ENCODE measurements at places on chromosomes 12 and 14. TPM values are rescaled to one million over a fixed set of nuclear protein-coding genes. Genes with fewer than 3 reads are reported as not detected.

GRCh38 chr12:132336451-132337413 lies 7.3 kb upstream of the GALNT9 start:
- no peak for DNase-seq
- no peaks in the 10 kb centered on the region for H3K36me3 ChIP-seq
- H3K27me3 ChIP-seq = no peaks in the 10 kb centered on the region
- no peak overlapping the region for H3K4me3 ChIP-seq
- H3K4me1 ChIP-seq = no peaks in the 10 kb centered on the region

GRCh38 chr12:24201258-24201970 lies 251.9 kb upstream of the SOX5 start:
- no peaks in the 10 kb centered on the region for H3K4me1 ChIP-seq
- H3K4me3 ChIP-seq = no peak overlapping the region
- H3K36me3 ChIP-seq = no peaks in the 10 kb centered on the region
- H3K27me3 ChIP-seq = no peaks in the 10 kb centered on the region
- H3K27ac ChIP-seq = no peak overlapping the region
- DNase-seq = no peak

DNA sequence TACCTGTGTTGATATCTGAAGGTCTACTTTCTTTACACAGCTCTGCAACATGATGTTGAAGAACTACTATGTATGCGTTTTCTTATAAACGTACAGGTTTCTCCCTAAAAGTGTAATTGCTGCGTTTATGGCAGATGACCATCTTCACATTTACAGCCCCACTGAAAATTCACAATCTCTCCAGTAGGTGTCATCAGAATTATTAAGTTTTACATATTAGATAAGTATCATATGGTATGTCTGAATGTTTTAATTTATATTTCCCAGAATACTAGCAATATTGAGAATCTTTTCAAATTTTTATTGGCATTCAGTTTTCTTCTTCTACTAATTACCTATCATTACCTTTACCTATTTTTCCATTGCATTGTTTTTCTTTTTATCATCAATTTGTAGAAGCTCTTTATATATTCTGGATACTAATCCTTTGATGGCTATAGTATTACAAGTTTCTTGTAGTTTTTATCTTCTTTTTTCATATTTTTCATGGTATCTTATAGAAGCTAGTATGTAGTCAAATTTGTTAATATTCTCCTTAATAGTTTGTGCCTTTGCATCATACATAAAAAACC lies 123.5 kb downstream of the CAPZA3 start:
- H3K36me3 ChIP-seq = no peaks in the 10 kb centered on the region
- no peak overlapping the region for H3K4me3 ChIP-seq
- H3K27me3 ChIP-seq = no peaks in the 10 kb centered on the region
- H3K4me1 ChIP-seq = no peaks in the 10 kb centered on the region

- H3K27me3 ChIP-seq = no peaks in the 10 kb centered on the region
- H3K4me3 ChIP-seq = no peak overlapping the region
- no peak overlapping the region for H3K27ac ChIP-seq
- H3K36me3 ChIP-seq = no peaks in the 10 kb centered on the region
- DNase-seq = no peak
Measured at GRCh38 chr14:68460541-68460940, 332.3 kb downstream of the ZFP36L1 start.

DNA sequence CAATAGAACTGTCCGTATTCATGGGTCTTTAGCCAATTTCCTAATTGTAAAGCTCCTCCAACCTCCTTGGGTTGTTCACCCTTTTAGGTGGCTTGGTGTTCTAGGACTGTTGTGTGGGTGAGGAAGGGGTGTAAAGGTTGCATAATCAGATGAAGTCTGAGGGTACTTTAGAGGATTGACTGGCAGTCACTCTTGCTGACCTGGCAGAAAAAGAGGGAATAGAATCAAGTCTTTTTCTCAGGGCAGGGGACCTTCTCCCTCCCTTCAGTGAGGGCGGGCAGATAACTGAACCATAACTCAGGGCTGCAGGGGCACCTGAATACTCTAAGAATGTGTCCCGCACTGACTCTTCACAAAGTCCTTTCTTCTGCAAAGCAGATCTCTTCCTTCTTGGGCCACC lies 436.2 kb downstream of the CCDC91 start:
- no peak for DNase-seq
- H3K27ac ChIP-seq = no peak overlapping the region

DNA sequence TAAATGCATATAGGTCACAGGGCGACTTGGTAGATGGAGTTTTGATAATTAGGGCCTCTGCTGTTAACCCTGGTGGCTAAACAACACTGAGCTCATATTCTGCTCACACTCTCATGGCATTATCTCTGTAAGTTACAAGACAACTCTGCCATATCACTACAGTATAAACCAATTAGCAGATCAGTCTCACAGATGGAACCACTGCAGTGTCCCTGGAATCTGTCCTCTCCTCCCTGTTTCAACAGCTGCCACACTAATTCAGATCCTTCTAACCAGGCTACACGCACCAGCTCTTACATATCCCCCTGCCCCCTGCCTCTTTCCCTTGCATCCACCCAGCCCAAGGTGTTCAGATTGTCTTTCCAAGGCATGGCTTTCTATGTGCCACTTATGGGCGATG lies 161.0 kb upstream of the RMST start:
- H3K27ac ChIP-seq = no peak overlapping the region
- no peaks in the 10 kb centered on the region for H3K36me3 ChIP-seq
- H3K4me3 ChIP-seq = no peak overlapping the region
- peaks cover 6% of the 10 kb centered on the region for H3K27me3 ChIP-seq
- DNase-seq = no peak

DNA sequence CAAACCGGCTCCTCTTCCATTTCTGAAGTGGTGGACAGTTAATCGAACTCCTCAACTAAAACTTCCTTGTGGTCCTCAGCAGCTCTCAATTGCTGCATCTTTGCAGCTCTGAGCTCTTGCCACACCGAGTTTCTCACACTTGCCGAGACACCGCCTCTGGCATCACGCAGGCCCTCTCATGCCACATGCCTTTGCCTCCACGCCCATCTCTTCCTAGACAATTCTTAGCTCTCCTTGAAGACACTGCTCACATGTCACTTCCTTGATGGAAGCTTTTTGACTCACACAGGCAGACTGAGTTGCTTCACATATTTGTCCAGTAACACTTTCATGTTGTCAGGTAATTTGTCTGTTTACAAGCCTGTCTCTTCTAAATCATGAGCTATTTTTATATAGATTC lies 29.2 kb downstream of the KCNA1 start:
- H3K27ac ChIP-seq = no peak overlapping the region
- no peaks in the 10 kb centered on the region for H3K36me3 ChIP-seq
- peaks cover 10% of the 10 kb centered on the region for H3K27me3 ChIP-seq

- H3K36me3 ChIP-seq = no peaks in the 10 kb centered on the region
- no peaks in the 10 kb centered on the region for H3K27me3 ChIP-seq
- DNase-seq = no peak
- H3K4me1 ChIP-seq = no peaks in the 10 kb centered on the region
Measured at GRCh38 chr12:115450710-115451109, 766.7 kb upstream of the TBX3 start.

- no peaks in the 10 kb centered on the region for H3K27me3 ChIP-seq
- no peak overlapping the region for H3K27ac ChIP-seq
- H3K36me3 ChIP-seq = no peaks in the 10 kb centered on the region
Measured at GRCh38 chr14:102998393-102998792, 59.0 kb downstream of the CDC42BPB start.

DNA sequence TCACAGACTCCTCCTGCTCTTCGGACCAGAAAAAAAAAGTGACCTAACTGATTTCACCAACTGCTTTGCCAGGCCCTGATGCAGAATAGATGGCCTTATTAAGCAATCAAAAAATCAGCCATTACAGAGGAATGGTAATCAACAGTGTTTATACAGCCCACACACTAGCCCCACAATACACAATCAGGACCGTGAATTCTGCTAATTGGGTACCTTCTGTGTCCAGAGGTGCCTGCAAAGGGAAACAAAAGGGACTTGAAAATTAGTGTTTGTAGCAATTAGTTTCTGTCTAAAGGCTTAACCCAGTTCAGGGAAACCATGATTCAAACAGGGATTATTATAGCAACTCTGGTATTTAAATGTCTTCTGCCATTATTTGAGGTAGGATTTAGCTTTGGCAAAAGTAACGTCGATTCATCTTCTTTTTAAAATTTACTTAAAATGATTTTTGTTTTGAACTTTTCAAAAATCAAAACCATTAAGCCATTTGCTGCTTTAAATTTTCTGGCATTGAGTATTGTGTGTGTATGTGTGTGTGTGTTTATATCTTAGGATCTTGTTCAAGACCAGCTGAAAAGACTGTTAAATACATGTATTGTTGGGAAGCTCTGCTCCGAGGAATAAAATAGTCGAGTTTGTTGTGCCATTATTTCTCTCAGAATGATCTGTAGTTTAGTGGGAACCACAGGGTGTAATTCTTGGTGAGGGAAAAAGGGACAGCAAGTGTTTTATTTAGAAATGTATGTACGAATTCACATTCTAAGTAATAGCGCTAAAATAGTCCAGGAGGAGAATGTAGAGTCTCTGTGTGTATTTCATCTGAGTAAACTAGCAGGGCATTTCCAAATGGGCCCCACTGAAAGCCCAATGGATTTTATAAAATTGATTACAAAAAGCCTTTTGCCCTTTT lies 156.1 kb downstream of the PTCSC3 start:
- no peak for DNase-seq
- no peaks in the 10 kb centered on the region for H3K36me3 ChIP-seq
- peak overlapping the region; percentile 56 for H3K27ac ChIP-seq
- peaks cover 21% of the 10 kb centered on the region for H3K4me1 ChIP-seq
- no peaks in the 10 kb centered on the region for H3K27me3 ChIP-seq

- no peak for DNase-seq
- H3K36me3 ChIP-seq = no peaks in the 10 kb centered on the region
- H3K4me3 ChIP-seq = no peak overlapping the region
- H3K4me1 ChIP-seq = no peaks in the 10 kb centered on the region
Measured at GRCh38 chr12:91718326-91718725, 427.3 kb downstream of the BTG1 start.

GRCh38 chr12:30630076-30630978 lies 65.3 kb downstream of the IPO8 start:
- H3K4me3 ChIP-seq = no peak overlapping the region
- DNase-seq = no peak
- peaks cover 52% of the 10 kb centered on the region for H3K36me3 ChIP-seq
- no peaks in the 10 kb centered on the region for H3K4me1 ChIP-seq

GRCh38 chr14:99354166-99354875 lies 82.3 kb upstream of the BCL11B start:
- DNase-seq = no peak
- H3K27ac ChIP-seq = no peak overlapping the region
- no peaks in the 10 kb centered on the region for H3K4me1 ChIP-seq

GRCh38 chr12:124597041-124597440 lies 29.6 kb upstream of the NCOR2 start:
- H3K27ac ChIP-seq = no peak overlapping the region
- H3K4me3 ChIP-seq = no peak overlapping the region
- DNase-seq = no peak
- H3K4me1 ChIP-seq = no peaks in the 10 kb centered on the region
- H3K36me3 ChIP-seq = no peaks in the 10 kb centered on the region

DNA sequence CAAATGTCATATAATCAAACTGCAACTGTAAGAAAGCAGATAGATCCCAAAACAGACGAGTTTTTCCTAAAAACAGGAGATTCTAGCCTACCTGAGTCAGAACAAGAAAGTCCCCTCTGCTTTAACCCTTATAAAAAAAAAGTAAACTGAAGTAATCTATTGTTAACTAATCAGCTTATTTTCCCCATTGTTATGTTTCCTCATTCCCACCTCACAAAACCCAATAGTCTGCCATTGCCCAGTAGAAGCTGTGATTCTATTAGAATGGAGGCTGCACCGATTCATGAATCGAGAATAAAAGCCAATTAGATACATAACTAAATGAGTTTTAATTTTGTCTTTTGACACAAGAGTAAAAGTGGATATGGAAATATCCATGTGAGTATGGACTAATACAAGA lies 115.4 kb downstream of the MED13L start:
- no peaks in the 10 kb centered on the region for H3K27me3 ChIP-seq
- H3K4me1 ChIP-seq = peaks cover 12% of the 10 kb centered on the region
- no peak overlapping the region for H3K4me3 ChIP-seq
- no peaks in the 10 kb centered on the region for H3K36me3 ChIP-seq
- no peak for DNase-seq

DNA sequence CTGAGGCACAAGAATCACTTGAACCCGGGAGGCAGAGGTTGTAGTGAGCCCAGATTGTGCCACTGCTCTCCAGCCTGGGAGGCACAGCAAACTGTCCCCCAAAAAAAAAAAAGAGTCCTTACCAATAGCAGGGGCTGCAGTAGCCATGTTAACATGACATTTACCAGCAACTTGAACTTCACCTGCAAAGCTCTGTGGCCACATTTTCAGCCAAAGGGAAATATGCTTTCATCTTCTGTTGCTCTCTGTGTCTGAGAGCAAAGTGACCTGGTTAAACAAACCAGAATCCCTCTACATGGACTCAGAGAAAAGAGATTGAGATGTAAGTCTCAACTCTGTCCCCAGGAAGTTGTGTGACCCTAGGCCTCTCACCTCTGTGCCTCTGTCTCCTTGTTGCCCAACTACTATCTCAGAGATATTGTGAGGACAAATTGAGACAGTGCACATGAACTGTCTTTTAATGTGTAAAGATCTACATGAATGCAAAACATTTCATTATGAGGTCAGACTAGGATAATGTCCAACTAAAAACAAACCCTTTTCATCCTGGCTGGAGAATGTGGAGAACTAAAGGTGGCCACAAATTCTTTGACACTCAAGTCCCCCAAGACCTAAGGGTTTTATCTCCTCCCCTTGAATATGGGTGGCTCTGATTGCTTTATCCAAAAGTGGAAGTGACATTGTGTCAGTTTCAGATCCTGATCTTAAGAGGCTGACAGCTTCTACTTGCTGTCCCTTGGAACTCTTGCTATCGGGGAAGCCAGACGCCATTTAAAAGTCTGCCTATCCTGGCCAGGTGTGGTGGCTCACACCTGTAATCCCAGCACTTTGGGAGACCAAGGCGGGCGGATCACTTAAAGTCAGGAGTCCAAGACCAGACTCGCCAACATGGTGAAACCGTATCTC lies 24.7 kb upstream of the P2RX4 start:
- H3K27ac ChIP-seq = no peak overlapping the region
- DNase-seq = no peak
- no peaks in the 10 kb centered on the region for H3K36me3 ChIP-seq
- no peak overlapping the region for H3K4me3 ChIP-seq

DNA sequence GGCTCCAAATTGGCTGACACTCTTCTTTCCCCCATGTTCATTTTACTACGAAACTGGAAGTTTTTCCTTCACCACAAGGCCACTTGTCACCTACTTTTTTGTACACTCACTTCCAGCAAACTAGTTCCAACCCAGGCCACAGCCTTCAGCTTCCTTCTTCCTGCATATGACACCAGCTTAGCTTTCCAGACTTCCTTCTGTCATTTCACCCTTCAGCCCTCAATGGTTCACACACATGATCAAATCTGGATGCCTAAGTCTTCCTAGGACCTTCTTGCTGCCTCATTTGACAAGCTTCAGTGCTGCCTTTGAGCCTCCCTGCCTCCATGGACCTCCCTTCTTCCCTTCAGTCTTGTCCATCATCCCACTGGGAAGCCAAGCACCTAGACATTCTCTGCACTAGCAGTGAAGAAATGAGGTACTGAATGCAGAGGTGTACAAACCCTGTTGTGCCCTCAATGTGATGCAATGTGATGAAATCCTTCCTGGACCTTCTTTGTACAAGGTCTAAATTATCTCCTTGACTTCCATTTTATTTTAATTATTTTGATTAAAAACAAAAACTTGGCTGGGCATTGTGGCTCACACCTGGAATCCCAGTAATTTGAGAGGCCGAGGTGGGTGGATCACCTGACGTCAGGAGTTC lies 4.3 kb upstream of the REC8 start:
- H3K4me1 ChIP-seq = peaks cover 44% of the 10 kb centered on the region
- no peaks in the 10 kb centered on the region for H3K27me3 ChIP-seq
- no peak for DNase-seq
- H3K27ac ChIP-seq = no peak overlapping the region
- H3K36me3 ChIP-seq = peaks cover 54% of the 10 kb centered on the region

ARHGEF40 gene
- total RNA-seq = 7.4 TPM

E2F7 gene
- total RNA-seq = 1.6 TPM

FZD10 gene
- total RNA-seq = not detected

CDKN3 gene
- 9.3 TPM for total RNA-seq
